ENCODE measurements at places on chromosomes 3 and 15.

GRCh38 chr3:141292356-141293058 lies 60.9 kb downstream of the PXYLP1 start:
- no peak for DNase-seq

DNA sequence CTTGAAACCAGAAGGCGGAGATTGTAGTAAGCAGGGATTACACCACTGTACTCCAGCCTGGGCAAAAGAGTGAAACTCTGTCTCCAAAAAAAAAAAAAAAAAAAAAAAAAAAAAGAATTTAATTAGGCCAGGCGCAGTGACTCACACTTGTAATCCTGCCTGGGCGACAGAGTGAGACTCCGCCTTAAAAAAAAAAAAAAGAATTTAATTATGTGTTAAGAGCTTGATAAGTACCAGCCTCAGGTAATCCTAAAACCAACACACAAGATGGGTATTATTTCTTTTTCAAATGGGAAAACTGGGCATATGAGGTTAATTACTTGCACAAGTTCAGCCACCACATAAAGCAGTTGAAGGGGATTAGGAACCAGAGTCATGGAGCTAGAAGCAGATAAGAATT lies 49.0 kb downstream of the PBRM1 start:
- no peak for DNase-seq

DNA sequence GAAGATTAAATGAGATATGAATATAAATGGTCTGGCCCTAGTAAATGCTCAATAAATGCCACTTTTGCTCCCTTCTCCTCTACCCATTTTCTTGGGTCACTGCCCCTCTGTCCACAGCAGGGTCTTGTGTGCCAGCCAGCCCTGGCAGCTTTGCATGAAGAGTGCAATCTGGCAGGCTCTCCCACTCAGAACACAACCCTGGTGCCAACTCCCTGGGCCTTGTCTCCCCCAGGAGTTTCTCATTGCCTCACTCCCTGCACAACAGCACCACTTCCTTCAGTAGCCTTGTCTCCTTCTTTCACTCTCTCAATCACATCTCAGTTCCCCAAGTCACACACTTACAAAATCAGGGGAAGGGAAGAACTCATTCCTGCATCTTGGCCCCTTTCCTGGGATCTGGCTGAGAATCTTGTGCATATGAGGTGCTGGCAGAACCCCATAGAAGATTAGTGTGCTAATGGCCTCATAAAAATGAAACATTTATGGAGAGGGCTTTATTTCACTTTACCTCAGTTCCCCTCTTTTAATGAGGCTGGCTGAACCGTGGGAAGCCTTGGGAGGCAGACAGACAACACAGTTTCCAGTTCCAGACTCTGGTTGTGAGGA lies 445.9 kb upstream of the PROK2 start:
- DNase-seq: no peak

GRCh38 chr3:46370839-46371518 lies at the start of gene CCR5:
TSS of gene CCR5 (plus strand) at chr3:46370946. CDS start at chr3:46372903, 1,957 bp downstream.
- no peak for DNase-seq

DNA sequence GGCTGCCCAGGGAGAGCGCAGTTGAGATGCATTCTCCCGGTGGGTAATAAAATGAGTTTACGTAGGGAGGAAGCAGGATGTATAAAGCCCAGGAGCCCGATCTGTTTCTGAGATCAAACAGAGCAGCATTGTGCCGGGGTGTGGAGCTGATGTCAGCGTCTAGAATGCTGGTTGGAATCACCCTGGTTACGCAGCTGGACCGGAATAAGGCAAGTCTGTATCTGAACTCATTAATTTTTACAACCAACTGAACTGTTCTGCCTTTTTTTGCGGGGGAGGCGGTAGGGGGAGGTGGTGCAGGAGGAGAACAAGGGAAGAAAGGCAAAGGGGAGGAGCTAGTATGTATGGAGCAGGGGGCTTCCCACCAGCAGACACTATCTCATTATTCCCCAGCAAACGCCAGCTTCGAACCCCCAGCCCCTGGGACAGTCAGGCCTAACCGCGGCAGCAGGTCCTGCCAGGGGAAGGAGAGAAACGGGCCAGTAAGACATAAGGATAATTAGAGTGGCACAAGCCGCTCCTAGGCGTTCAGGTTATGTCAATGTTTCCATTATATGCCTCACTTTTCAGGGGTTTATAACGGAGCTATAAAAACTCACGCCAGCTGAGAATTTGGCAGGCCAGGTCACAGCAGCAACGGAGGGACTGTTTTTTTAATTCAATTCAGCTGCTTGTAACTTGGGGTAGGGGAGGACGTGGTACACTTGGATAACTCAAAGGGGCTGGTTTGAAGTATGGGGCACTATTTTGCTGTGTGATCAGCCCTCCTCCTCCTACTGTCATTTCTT lies 175.3 kb upstream of the HES1 start:
- no peak for DNase-seq

DNA sequence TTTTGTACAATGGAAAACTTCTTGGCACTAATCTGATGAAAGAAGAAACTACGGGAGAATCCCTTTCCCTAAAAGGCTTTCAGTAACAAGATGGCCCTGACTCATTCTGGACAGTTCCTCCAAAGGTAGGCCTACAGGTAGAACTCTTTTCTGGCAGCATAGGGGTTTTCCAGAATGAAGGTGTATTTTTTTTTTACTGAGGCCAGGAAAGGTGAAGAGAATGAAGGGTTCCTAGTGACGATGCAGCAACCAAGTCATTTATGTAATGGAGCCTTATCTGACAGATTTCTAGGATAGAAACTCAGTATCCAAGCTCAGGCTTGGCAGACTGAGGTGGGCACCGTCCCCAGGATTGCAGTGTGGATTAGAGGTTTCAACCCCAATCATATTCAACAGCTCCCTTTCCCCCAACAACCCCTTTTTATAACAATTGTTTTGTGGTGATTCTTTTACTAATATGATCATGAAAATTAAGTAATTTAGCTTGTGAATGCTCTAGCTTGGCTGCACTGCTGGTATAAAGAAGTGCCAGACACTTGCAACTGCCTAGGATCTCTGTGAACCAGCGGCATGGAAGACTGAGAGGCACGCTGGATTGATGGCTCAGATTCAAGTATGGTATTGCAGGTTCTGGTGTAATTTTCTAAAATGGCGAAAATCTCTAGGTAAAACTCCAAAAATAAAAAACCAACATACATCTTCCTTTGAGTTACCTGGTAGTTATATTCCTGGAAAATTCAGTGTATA lies 8.7 kb upstream of the TRIM69 start:
- DNase-seq: no peak

DNA sequence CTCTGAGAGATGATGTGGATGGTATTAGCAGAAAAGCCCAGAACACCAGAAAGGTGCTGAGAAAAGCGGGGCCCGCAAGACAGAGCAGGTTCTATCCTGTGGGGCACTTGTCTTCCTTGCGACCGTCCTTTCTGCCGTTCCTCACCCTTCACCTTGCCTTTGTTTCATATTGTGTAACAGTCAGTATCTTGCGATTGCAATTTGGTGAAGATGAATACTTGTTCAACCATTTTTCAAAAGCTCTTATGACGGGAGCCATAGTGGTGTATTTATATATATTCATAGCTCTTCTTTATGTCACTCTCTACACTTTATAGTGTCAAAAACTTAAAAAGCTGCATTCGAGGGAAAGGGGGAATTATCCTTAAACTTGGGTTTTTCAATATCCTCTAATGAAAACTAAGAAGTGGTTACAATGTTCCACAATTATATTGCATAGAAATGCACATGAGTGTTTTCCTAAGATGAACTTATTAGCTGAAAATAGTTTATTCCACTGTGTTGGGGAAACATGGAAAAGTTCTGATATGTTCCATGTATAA lies 797 bp downstream of the MAP3K13 start:
- no peak for DNase-seq

GRCh38 chr3:102176333-102177050 lies 258.3 kb upstream of the ZPLD1 start:
- no peak for DNase-seq

GRCh38 chr3:188433521-188434150 lies 279.7 kb downstream of the LPP start:
- no peak for DNase-seq

DNA sequence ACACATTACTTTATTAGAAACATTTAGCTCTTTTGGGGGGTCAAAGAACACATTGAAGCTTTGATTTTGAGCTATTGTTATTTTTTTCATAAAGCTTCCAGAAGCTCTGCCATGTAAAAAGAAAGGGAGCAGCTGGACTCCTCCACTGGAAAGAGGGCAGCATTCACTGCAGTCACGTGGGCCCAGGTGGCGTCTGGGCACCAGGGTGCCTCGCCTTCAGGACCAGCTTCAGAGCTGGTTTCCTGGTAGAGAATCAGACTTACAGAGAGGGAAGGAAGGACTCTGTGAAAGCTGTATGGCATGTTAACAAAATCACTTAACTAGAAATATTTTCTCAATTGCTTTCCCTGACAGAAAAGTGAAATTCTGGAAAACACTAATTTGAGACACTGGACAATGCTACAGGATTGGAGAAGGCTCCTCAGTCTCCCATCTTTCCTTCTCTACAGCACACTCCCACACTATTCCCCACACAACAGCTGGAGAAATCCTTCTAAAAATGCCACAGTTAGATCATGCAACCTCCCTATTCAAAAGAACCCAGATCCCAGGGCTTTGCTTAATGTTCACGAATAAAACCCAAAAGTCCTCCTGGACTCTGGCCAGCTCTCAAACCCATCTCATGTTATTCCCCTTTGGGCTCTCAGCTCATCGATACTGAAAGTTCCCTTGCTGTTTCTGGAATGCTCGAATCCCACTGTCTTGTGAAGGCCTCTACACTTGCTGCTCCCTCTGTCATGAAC lies 83.2 kb downstream of the NFKBIZ start:
- no peak for DNase-seq

GRCh38 chr15:78921940-78922339 lies 22.9 kb downstream of the CTSH start:
- DNase-seq: no peak

- DNase-seq: no peak
Measured at GRCh38 chr3:143163562-143164100, 44.1 kb downstream of the CHST2 start.

DNA sequence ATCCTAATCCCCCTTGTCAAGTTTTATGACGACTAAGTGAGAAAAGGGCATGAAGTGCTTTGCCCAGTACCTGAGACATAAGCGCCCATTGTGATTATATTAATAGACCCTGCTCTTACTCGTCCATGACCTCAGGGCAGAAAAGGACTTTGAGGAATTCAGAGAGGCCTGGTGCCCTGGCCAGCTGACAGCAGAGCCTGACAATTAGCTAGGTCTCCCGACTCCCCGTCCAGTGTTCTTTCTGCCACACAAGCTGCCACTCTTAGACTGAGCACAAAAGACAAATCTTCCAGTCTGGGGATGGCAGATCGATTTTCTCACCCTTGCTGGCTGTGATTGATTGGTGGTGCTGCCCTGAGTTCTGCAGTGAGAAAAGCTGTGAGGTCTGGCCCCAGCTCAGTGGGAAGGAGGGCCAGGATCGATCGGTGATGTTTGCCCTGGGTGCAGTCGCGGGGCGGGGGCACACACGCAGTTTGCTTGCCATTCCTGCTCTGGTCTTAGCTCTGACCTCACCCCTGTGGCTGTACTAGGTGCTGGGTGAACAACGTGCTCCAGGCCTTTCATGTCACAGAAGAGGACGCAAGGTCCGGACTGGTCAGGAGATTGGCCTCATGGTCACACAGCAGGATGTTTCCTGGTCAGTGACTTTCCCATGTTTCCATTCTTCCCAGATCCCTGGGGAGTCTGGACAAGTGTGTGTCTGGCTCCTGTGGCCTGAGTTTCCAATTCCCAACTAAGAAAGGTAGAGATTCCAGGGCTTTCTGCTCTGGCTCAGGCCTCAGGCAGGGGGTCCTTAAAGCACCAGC lies 67.4 kb upstream of the TLE3 start:
- no peak for DNase-seq

- DNase-seq: no peak
Measured at GRCh38 chr3:106573605-106574004, 704.8 kb upstream of the CBLB start.

DNA sequence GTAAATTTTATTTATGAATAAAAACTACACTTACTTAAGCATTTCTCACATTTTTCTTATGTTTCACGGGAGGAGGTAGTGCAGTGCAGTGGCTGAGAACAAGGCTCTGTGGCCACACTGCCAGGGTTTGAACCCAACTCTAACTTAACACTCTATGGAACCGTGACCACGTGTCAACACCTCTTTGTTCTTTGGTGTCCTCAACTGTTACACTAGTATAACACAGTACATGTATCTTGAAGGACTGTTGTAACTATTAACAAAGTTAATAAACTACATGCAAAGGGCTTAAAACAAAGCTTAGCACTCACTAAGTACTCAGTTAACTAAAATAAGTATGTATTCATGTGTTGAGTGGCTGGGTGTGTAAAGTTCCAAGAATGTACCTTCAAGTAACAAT lies 19.5 kb downstream of the CD47 start:
- DNase-seq: no peak

- no peak for DNase-seq
Measured at GRCh38 chr15:93088981-93089726, at the start of gene RGMA. TSS of gene RGMA (minus strand) at chr15:93089211. CDS start at chr15:93088932, 279 bp downstream.

DNA sequence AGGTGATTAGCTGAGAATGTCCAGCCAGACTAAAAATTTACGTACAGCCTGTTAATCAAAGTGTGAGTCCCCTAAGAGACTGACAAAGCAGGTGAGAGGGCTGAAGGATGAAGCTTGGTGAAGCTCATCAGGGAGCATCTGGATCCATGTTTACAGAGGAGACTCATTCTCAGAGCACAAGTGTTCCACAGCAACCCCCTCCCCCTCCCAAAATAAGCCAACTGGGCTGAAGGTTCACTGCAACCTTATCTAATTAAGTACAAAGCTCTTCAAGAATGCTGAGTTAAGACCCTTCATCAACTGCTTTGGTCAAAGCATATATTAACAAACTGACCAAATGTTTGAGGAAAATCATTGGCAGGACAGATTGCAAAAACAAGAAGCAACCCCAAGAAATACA lies 262.6 kb upstream of the ZNF385D start:
- DNase-seq: no peak

DNA sequence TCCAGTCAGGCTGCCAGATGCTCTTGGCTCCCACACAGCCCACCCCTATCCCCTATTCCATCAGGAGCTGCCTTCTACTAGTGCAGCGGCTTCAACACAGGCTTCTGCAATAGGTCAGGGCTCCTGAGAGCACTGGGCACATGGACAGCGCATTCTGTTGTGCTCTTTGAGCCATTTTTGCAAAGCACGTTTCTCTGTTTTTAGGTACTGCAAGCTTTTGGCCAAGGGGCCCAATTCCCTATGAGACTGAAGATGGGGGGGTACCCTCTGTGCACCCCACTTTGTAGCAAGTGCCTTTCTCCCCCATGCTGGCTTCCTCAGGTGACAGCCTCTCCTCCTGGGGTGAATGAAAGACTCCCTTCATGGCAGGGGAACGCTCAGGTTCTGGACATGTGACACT lies 31.2 kb downstream of the CHDH start:
- no peak for DNase-seq

DNA sequence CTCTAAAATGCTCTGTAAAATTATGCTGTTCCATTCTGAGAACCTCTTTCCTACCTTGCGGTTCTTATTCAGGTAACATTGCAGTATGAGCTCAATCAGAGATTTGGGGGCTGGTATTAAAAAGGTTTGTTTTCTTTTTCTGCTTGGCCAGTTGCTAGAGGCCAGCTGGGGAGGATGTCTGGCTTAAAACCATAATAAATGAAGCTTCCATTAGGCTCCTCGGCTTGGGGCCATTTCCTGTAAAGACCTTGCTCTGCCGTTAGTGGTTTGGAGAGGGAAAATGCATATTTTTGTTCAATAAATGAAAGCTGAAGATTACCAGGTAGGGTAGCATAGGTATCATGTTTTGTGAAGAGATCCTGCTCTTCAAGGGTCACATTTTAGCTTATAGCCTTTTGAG lies 55.2 kb downstream of the MCTP2 start:
- no peak for DNase-seq
